ENCODE measurements at places on chromosomes 2 and 18.
A peak's percentile ranks its signal among the peaks of the same experiment; 100 is the strongest.

DNA sequence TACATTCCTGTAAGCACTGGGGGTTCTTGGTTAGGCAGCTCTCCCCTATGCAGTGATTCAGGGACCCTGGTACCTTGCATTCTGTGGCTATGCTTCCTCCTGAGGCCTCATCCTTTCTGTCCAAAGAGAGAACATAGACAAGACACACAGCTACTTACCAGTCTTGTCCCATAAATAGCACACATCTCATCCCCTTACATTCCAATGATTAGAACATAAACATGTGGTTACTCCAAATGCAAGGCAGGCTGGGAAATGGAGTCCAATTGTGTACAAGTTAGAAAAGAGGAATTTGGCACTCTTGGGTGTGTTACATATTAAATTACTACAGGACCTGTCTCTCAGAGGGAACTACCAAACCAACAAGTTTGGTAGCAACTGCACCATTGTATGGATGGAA is 171.3 kb downstream of the ARHGAP15 start:
- DNase-seq, result no peak

- DNase-seq, result no peak
These were observed 188.5 kb downstream of the TPGS2 start for GRCh38 chr18:36640021-36640952.

- DNase-seq, result no peak
These were observed 101.8 kb upstream of the NDUFV2 start for GRCh38 chr18:9000733-9001132.

- no peak for DNase-seq
These were observed 446.9 kb upstream of the NRP2 start for GRCh38 chr2:205235434-205235833.

- no peak for DNase-seq
These were observed 120.3 kb downstream of the RBMS1 start for GRCh38 chr2:160373263-160373662.

GRCh38 chr2:120548627-120549608 is 186.8 kb upstream of the GLI2 start:
- DNase-seq, result no peak

- DNase-seq, result no peak
These were observed 166.2 kb downstream of the ATAD2B start for GRCh38 chr2:23760736-23761135.

DNA sequence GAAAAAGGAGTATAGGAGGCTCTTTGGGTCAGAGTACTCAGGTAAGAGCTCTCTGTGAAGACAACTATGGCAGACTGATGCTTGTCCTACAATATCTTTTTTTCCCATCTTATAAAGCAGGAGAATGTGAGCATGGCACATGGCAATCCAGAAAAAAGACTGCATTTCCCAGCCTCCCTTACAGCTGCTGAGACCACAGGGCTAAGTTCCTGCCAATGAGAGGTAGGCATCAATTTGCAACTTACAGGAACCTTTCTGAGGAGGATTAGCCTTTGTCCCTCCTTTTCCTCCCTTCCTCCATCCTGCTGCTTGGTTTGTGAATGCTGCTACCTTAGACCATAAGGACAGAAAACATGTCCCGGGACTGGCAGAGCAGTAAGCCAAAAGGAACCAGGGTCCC is 37.8 kb upstream of the ST8SIA5 start:
- no peak for DNase-seq

GRCh38 chr2:69177063-69177771 is 164.2 kb downstream of the ANTXR1 start:
- peak; percentile 76 for DNase-seq

Measured in uterus (tissue), 4 donors.